ENCODE measurements at places on chromosomes 5 and 9.

GRCh38 chr5:106894964-106895363 lies 775.8 kb downstream of the EFNA5 start:
- DNase-seq: no peak

DNA sequence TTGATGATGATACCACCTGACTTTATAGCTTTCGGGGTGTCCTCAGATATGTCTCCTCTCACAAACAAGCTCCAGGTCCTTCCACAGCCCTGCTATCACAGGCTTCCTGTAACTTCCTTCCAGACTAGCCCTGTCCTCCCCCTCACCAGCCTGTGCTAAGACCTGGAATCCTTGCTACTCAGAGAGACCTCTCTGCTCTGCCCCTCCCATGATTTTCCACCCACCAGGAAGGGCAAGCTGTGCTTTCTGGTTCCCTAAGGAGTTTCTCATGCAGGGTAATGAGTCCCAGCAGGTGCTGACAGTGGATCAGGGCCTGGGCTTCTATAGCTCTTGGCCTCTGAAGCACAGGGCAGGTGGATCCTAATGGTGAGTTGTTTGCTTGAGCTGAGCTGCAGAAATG lies 86.9 kb downstream of the AOPEP start:
- no peak for DNase-seq

GRCh38 chr9:98924946-98925820 lies 18.5 kb upstream of the COL15A1 start:
- DNase-seq: no peak

GRCh38 chr9:70257502-70257901 lies 1.3 kb upstream of the SMC5 start:
- no peak for DNase-seq

DNA sequence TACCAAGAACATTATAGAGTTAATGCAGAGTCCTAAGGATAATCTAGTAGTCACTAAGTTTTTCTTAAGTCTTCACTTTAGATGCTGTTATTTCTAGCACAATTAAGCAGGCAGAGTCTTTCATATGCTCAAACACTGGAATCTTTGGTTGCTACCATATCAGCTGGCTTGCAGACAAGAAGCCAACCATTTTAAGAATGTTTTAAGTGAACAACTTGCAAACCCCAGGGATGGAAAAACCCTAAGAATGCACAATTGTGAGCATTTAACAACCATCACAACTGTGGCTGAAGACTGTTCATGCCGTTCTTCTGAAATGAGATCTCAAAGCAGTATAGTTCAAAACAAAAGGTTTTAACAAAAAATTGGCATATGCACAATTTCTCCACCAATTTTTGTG lies 55.1 kb downstream of the CSNK1A1 start:
- DNase-seq: no peak
